Renal cortex interstitium (tissue), 15 donors: ENCODE measurements at places on chromosomes 6 and 20. TPM values are rescaled to one million over a fixed set of nuclear protein-coding genes. Genes with fewer than 3 reads are reported as not detected.

TFAP2C gene
- 0.65 TPM for polyA plus RNA-seq

EBF4 gene
- 45.7 TPM for polyA plus RNA-seq

CCN6 gene
- polyA plus RNA-seq, result 3.8 TPM

PGK2 gene
- polyA plus RNA-seq, result not detected

BRPF3 gene
- 50.6 TPM for polyA plus RNA-seq

OR2B6 gene
- polyA plus RNA-seq, result 0.10 TPM

ZKSCAN4 gene
- 11.0 TPM for polyA plus RNA-seq

LPA gene
- 0.19 TPM for polyA plus RNA-seq

BNIP5 gene
- polyA plus RNA-seq, result 0.11 TPM

RRAGD gene
- polyA plus RNA-seq, result 36.8 TPM

PHF1 gene
- 82.8 TPM for polyA plus RNA-seq

DCDC2 gene
- 96.5 TPM for polyA plus RNA-seq

DNA sequence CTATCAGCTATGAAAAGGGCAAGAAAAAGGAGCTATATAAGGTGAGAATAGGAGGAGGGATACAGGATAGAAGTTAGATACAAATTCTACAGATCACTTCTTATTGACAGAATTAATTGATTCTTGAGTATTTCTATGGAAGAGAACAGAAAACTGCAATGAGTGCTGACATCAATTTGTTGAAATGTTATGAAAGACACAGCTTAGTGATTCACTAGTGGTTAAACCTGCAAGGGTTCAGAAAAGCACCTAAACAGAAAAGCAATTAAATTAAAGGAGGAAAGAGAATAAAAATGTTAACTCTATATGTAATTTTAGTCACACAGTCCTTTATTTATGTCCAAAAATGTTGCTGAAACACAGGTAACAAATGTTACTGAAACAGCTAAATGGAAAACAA is 254.4 kb upstream of the RUNX2 start:
- no peak for DNase-seq

DNA sequence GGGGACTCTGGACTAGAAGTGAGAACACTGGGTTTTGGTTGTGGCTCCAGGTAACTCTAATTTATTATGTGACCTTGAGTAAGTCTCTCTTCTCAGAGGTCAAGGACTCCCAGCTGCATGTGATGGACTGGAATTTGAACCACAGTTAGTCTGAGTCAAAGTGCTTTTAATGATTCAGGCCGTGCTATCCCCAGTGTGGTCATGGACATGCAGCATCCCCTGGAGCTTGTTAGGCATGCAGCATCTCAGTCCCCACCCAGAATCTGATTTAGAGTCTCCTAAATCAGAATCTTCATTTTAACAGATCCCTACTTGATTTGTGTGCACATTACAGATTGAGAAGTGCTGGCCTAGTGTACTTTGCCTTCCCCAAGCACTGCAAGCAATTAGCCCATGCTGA is 74.2 kb downstream of the TOX2 start:
- DNase-seq, result no peak

DNA sequence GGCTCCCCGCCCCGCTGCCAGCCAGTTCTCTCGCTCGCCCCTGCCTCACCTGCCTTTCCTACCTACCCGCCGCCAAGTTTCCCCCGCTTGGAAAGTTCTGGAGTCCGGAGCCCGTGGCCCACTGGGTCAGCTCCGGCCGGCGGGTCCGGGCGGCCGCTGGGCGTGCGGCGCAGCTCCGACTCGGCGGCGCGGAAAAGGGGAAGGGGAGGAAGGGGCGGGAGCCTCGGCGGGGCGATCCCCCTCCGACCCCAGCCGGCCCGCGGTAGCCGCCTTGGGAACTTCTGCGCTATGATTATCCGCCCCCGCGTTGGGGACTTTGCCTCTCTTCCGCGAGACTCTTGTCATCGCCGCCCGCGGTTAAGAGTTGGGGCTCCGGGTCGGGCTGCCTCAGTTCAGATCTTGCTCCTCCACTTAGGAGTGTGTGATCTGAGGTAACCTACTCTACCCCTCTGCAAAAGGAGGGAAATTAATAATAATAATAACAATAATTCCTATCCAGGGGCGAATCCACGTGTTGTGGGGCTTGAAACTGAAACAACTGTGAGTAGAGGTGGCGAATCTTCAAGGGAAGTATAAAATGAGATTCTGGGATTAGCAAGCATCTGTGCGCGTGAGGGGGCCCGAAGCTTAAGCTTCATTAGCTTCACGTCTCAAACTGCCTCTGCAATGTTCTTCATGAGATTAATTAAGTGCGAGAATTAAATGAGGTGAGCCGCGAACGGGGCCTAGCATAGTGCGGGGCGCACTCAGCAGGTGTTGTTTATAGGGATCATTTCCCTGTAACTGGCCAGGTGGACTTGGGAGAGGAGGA is 30.8 kb downstream of the SF3B5 start:
- no peak for DNase-seq

- DNase-seq, result no peak
Measured at GRCh38 chr20:2244523-2244922, 51.3 kb upstream of the TGM3 start.

DNA sequence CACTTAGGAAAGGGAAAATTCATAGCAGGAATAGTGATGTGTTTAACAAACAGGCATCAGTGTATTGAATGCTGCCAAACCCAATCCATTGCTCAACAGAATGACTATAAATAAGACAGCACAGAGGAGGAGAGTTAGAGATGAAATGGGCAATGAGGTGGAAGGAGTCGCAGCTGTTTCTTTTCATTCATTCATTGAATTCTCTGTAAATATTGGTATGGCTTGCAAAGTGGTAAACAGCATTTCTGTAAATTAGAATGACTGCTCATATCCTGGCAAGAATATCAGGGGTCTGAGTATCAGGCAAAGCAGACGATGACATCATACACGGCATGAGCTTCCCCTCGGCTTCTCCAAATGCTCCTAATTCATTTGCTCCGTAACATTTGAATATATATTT is 703.6 kb upstream of the SLC35B3 start:
- no peak for DNase-seq

DNA sequence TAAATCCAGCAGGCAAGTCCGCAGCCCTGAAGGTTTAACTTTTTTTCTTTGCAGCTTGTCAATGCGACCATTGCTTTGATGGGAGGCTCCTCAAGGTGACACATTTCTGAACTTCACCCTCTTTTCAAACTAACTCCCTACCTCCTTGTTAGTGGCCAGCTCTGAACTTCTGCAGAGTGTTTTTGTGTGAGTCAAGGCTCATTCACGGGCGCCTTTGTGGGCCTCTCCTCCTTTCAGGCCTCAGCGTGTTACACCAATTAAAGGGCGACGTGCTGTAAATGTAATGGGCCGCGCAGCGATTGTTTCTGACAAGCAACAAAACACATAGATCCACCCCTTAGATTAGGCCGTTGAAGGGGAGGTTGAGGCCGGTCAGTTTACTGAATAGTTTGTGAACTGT is 45.5 kb upstream of the NR2E1 start:
- no peak for DNase-seq

GRCh38 chr6:152669895-152670294 is 27.8 kb upstream of the MYCT1 start:
- no peak for DNase-seq

DNA sequence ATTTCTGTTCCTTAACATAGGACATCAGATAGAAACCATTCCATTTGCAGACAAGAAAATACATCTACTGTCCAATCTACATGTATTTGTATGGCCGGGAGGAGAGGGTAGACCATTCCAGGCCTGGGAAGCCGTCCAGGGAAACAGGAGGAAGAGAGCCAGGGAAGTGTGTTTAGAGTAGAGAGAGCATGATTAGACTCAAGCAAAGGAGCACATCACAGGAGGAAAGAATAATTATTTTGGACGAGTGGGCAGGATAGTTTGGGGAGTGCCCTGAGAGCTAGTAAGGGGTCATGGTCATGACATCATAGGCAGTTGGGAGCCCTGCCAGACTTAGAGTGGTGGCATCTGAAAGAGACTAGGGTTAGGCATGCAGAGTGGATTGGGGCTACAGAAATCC is 250.0 kb downstream of the HIVEP2 start:
- DNase-seq, result no peak

GRCh38 chr6:119128252-119128912 is 49.9 kb upstream of the FAM184A start:
- no peak for DNase-seq

DNA sequence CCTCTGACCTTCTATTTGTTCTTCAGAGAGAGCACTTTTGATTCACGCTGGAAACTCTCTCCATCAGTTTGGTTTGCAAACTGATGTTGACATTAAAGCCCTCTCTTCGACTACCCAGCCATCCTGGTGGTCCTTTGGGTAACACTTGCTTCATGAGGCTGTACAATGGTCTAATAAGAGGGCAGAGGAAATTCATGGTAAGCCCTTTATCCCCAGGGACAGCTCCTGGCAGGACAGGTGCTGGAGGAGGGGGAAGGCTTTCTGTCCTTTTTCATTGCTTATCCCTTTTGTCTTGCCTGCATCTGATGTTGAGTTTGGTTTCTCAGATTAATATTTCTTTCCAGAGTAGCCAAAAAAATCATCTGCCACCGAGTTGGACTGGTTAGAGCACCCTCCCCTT is 52.1 kb upstream of the CD93 start:
- DNase-seq, result no peak

GRCh38 chr20:597560-597959 is 12.5 kb downstream of the TCF15 start:
- DNase-seq, result no peak

GRCh38 chr20:42846784-42847490 is 342.8 kb downstream of the PTPRT start:
- DNase-seq, result no peak

DNA sequence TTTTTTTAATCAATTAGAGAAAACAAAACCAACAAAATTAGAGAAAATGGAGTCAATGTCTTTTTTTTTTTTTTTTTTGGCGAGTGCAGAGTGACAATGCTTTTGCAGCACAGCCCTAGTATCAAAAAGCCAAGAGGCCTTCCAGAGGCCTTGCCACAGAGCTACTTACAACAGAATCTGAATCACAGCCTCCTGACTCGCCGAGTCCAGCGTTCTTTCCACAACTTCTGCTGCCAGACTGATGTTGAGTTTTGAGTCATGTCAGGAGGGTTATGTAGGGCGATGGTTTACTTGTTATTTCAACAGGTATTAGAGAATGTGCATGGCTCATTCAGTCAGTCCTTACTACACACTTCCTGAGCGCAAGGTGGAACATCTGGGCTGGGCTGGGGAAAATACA is 88.6 kb downstream of the FNDC1 start:
- DNase-seq, result no peak

GRCh38 chr6:52662031-52662430 is 8.9 kb upstream of the TMEM14A start:
- DNase-seq, result no peak

DNA sequence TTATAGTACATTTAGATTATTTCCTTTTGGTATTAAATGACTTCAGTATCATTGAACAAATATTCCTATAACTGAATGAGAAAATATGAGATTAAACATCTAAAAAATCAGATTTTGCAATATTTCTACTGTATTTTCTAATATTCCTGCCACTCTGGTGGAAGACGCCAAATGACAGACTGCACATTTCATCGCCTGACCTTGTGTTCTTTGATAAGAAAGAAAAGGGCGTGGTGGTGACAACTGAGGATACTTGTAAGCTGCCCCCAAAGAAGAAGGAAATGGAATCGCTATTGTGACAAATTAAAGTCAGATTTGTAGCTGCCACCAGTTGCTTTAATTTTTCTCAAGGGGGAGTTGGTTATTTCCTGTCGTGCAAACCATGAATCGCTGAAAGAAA is 131.3 kb downstream of the MTFR2 start:
- no peak for DNase-seq

DNA sequence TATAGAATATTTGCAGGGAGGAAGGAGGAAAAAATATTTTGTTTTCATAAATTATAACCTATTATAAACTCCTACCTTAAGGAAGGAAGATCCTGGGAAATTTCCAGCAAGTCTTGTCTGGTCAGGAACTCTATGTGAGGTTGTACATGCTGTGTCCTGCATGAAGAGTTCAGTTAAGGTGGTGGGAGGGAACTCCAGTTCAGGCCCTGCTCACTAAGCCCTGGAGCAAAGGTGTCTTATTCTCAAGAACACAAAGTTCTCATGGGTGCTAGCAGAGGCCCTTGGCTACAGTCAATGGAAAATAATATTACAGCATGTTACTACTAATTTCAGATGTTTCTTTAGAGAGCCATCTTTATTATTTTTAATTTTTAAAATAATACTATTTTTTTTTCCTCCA is 3.8 kb upstream of the OGFRL1 start:
- DNase-seq, result no peak

GRCh38 chr20:31706607-31707257 is 15.9 kb downstream of the BCL2L1 start:
- no peak for DNase-seq

DNA sequence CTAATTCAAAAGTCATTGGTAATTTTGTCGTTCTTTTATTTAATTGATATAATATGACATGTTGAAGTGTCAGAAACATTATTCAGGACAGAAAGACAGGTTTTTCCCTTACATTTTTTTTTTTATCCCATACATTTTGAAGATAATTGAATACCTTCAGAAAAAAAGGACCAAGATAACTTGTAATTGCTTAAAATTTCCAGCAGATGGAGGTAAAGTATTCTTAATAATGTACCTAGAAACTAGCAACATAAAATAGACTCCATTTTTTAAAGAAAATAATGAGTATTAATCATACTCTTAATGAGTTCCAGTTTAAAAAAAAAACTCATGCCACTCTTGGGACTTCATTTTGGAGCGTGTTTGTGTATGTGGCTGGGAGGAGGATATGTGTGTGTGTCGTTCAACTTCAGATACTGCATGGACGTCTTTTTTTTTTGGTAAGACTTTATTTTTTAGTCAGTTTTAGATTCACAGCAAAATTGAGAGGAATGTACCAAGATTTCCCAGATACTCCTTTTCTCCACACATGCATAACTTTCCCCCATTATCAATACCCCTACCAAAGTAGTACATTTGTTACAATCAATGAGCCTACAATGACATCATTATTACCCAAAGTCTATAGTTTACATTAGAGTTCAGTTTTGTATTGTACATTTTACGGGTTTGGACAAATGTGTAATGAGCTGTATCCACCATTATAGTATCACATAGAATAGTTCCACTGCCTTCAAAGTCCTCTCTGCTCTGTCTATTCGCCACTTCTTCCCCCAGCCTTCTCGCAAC is 79.4 kb downstream of the ROS1 start:
- no peak for DNase-seq

- DNase-seq, result no peak
Measured at GRCh38 chr6:166046226-166046625, 121.4 kb downstream of the TBXT start.

GRCh38 chr6:12577124-12577850 is 139.3 kb upstream of the PHACTR1 start:
- no peak for DNase-seq

- peak; percentile 72 for DNase-seq
Measured at GRCh38 chr6:34514593-34515472, 41.3 kb downstream of the SPDEF start.

GRCh38 chr20:46055269-46055668 is 26.3 kb downstream of the SLC12A5 start:
- DNase-seq, result no peak

DNA sequence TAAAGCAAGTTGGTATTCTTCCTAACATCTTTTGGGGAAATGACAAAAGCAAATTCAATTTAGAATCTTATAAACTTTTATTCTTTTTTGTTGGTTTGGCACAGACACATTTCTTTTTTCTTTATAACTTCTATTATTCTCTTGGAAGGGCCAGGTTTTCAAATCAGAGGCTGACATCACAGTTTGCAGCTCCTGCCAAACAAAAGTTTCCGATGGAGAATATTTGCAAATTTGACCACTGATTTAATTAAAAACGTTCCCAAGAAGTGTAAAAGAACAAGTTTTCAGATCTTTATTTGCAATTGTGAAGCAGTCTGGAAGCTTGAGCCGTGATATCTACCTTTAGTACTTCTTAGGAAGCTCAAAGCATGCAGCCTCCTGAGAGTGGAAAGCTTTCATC is 53.8 kb upstream of the CD83 start:
- DNase-seq, result no peak
